SW 1271 (cell line): ENCODE measurements at places on chromosomes 1 and 21.

GRCh38 chr1:152052606-152053005 is 15.8 kb upstream of the S100A11 start:
- DNase-seq = no peak

DNA sequence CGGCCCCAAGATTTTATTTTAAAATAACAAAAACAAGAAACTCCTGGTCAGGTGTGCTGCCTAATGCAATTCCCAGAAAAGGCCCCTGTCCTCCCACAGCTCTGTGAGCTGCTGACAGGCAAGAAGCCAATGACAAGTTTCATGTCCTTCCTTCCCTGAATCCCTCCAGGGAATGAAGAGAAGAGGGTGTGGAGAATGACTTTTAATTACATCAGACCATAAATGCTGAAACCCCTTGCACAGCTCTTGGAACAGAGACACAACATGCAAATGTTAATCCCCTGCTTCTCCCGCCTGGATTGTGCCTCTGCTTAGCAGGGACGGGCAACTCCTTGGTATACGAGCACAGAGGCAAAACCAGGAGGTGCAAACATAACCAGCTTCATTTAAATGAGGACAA is 228.1 kb upstream of the CAMK1G start:
- no peak for DNase-seq

DNA sequence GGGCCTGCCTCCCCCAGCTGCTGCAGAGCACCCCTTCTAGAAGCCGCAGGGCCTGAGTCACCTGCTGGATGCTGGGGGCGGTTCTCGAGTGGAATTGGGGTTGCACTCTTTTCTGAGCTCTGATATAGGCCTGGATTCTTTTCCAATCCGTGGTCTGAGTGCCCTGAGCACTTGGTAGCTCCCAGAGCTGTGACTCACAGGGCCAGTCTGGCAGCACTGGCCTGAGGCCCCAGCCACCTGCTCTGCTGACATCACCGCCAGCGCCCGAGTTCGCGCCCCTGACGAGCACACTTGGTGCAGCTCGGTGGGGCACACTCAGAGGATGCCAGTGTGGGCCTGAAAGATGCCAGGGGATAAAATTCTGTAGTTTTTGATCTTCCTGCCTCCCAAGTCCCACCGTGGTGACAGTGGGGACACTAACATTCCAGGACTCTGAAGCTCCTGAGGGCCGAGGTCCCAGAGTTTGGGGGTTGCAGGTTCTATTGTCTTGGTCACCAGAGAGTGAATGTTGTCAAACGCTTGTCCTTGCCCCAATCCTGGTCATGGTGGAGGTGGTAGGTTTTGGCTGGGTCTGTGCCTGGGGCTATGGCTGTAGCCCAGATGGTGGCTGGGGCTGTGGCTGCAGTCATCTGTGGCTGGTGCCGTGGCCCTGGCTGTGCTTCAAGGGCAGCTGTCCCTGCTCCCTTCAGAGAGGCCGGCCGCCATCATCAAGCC is 74.6 kb downstream of the OBSCN start:
- no peak for DNase-seq

DNA sequence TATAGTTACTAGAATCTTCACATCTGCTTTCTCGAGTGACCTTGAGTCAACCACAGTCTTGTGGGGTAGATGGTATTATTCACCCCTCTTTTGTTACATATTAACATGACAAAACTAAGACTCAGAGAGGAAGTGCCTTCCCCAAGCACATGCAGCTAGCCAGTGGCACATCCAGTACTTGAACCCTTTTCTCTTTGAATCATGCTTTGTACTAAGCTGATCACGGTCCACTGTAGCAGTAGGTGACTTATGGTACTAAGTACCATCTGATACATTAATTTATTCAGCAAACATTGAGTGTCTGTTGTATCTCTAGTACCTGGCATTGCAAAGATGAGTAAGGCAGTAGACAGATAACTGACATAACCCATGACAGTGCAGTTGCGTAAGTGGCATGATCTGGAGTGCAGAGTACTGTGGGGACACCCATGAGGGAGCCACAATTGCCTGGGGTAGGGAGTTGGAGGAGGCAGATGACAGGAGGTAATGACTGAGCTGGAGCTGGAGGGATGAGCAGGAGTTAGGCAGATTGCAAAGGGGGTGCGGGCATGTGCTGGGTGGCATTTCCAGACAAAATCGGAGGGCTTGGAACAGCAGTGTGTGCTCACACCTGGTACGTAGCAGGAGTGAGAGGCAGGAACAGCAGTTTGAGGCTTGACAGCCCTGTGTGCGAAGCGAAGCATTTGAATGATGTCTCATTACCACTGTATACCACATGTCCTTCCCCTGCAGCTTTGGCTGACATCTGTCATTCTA is 29.8 kb downstream of the UCK2 start:
- DNase-seq = no peak

DNA sequence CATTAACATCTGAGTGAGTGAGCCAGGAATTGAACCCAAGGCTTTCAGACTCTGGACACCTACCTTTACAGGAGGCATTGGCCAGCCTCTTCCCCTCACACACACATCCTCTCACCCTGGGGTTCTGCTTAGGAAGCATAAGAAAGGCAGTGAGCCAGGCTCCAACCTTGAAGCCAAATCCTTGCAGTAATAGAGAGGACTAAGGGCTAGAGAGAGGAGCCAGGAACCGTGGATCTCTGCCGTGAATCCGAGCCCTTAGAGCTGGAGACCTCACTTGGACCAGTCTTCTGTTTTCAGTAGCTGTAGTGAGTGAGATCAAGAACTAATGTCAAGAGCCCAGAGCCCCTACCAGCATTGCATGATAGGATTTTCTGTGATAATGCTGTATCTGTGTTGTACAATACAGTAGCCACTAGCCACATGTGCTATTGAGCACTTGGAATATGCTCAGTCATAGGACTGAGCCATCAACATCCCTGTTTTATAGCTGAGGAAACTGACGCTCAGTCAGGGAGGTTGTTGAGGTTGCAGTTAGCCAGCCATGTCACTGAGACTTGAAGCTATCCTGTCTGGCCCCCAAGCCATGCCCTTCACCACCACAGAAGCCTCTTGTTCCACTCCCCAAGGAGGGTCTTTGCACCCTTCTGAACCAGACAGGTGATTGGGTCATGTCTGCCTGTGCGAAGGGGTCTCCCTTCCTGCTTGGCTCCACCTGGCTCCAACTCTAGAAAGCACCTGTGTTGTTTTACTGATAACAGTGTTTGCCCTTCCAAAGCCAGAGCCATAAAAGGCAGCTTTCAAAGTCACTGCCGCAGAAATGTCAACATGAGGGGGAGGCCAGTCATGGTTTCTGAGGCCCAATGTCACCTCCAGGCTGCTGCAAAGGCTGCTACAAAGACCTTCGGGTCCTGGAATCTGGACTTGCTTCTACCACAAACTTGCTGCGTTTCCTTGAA is 101.1 kb upstream of the JUN start:
- DNase-seq = no peak
